Cardiac septum (tissue), 1 donor: ENCODE measurements at places on chromosomes 16 and 17.

- no peak for DNase-seq
These were observed 223.2 kb upstream of the FOXF1 start for GRCh38 chr16:86286991-86287663.

GRCh38 chr17:70865993-70866804 is 696.9 kb downstream of the KCNJ2 start:
- no peak for DNase-seq

GRCh38 chr17:45146890-45147580 is 1.2 kb upstream of the HEXIM1 start:
- DNase-seq: peak; percentile 75

DNA sequence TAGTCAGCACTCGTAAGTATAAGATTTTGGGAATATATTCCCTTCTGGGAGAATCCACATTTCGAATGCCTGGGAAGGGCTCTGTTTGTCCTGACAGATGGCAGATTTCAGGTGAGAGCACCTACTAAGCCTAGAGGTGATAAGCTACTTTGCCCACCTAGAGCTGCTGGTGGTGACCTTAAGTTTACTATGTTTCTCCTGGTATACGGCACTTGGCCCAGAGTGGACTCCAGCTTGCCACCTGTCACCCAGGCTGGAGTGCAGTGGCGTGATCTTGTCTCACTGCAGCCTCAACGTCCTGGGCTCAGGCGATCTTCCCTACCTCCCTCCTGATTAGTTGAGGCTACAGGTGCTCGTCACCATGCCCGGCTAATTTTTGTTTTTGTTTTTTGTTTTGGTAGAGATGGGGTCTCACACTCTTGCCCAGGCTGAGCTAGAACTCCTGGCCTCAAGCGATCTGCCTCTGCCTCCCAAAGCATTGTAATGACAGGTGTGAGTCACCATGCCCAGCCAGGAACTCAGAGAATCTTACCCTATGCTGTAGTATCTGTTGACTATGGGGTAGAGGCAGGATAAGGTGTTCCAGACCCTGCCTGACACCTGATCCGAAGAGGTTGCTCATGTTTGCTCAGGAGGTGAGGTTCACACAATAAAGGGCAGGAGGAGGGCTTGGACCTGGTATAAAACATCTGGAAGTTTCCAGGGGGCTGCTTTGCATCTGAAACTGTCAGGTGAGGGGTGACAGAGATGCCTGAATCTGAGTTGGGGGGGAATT is at the start of gene ZG16:
Gene ZG16, plus strand, starts transcription at position 681 of the 775 bp plus-strand sequence. CDS start 1,011 bp downstream, outside the sequence.
- DNase-seq: no peak

- no peak for DNase-seq
These were observed 12.4 kb downstream of the IRF8 start for GRCh38 chr16:85911251-85911930.

DNA sequence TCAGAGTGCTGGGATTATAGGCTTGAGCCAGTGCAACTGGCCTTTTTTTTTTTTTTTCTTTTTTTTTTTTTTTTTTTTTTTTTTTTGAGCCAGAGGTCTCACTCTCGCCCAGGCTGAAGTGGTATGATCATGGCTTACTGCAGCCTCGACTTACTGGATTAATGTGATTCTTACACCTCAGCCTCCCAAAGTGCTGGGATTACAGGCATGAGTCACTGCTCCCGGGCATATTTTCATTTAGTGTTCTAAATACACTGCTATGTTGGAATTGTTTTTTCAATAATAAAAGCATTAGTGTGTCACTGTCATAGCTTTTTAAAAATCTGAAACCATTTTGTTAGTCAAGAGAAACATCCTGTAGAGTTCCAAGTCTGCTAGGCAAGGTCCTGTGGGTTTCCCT is 40.3 kb downstream of the NDE1 start:
- DNase-seq: no peak

DNA sequence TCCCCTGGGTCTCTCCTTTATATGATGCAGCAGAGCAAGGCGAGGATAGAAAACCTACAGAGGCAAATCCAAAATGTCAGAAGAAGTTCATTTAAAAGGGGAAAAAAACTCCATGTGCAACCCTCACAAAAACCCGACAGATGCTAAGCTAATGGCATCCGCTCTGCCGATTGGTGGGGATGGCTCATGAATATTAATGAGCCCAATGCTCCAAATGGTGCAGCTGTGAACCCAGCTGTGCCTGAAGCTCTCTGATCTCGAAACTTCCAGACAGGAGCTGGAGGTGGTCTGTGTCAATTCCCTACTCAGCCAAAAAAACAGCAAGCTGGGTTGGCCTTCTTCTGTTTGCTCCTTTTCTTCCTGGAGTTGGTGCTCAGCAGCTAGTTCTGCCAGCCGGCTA is 15.5 kb downstream of the SNX11 start:
- no peak for DNase-seq

GRCh38 chr16:57131351-57131970 is 39.1 kb downstream of the CPNE2 start:
- DNase-seq: no peak

DNA sequence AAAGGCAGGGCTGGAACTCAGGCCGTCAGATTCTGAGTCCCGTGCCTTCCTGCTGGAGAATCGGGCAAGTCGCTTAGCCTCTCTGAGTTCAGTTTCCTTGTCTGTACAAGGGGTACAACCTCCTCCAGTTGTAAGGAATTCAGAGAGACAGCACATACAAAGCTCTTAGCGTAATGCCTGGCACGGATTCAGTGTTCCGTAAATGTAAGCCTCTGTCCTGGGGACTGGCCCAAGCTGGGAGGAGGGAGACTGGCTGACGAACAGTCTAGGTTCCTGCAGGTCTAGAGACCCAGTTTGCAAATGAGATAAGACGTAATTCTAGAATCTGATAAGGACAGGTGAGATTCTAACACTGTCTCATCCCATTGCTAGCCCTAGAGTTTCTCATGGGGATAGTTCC is 9.9 kb downstream of the METTL22 start:
- no peak for DNase-seq

DNA sequence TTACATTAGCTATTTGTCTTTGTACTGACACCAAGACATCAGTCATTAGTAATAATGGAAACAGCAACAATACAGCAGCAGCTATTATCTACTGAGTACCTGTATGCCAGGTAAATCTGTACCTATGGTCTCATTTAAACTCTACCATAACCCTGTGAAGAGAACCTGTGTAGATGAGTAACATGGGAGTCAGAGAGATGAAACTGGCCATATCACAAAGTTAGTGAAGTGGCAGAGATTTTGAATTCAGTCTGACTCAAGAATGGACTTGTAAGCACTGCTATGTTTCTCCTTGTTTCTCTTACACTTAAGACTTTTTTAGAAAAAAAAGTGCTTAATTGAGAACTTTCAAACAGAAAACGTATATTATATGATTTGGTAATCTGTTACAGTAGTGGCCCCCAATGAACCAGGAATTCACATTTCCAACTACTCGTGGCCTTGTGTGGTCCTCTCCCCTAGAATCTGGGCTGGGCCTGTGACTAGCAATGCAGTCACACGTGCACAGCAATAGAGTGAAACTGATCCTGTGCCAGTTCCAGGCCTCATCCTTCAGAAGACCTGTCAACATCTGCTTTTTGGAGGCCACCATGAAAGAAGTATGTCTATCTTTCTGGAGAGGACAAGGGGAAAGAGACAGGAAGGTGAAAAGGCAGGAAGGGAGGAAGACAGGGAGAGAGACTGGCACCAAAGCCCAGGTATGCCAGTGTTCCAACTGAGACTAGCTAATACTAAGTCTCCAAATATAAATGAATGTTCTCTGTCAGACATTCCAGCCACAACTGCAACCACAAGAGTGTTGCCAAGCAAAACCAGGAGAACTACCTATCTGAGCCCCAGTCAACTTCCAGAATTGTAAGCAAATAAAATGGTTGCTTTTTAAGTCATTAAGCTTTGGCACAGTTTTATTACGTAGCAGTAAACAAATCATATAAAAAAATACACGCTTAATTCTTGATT is 12.0 kb downstream of the CRLF3 start:
- no peak for DNase-seq

- DNase-seq: no peak
These were observed 10.9 kb downstream of the LYRM9 start for GRCh38 chr17:27882162-27882840.

GRCh38 chr17:58531661-58532554 is 17.5 kb upstream of the MTMR4 start:
- DNase-seq: peak; percentile 86

DNA sequence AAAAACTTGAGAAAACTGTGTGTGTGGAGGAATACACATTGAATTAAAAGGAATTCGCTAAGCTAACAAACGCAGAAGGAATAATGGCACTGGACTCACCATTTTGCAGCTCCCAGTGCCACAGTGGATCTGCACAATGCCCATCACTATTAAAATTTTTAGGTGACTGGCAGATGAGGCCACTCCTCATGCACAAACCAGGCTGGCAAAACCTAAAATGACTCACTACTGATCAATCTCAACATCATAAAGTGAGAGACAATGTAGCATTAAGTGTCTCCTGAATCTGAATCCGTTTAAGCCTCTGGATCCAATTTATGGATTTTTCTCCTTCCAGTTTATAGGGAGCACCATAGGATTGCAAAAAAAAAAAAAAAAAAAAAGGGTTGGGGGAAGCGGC is 20.6 kb downstream of the MYH10 start:
- no peak for DNase-seq

GRCh38 chr16:22126037-22126558 is 33.8 kb downstream of the VWA3A start:
- DNase-seq: no peak

GRCh38 chr16:57028086-57028485 is 38.7 kb downstream of the NLRC5 start:
- DNase-seq: no peak

DNA sequence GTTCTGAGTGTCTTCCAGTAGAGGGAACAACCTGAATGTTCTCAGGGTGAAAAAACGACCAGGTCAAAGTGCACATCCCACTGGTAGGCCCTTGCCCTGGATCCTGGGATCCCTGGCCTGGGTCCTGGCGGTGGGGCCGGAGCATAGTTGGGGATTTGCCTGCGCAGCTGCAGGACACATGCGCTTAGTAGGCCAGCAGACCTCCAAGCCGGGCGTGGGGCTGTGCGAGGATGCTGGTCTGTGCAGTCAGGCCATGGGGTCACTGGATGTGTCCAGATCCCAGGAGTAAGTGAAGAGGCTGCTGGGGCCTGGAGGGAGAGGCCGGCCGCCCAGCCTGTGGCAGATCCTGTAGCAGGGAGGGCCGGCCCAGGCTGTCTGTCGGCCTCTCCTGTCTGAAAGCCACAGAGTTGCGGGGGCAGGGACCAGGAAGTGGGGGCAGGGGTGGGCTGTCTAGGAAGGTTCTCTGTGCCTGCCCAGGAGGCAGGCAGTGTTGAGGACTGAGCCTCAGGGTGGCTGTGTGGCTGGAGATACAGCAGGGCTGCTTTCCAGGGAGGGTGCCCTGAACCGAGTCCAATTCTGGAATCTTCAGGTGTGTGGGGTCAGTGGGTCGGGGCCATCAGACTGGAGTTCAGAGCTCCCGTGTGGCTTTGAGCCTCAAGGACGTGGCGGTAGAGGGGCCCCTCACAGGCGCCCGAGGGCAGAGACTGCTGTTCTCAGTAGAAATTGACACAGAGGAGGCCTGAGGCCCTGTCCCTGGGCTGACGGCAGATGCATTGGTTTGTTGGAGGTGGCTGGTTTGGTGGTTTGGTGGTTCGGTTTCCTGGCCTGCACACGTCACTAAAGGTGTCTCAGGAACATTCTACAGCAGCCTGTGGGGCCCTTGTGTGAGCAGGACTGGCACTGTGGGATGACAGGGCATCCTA is 17.2 kb upstream of the NUDT16L1 start:
- DNase-seq: no peak

DNA sequence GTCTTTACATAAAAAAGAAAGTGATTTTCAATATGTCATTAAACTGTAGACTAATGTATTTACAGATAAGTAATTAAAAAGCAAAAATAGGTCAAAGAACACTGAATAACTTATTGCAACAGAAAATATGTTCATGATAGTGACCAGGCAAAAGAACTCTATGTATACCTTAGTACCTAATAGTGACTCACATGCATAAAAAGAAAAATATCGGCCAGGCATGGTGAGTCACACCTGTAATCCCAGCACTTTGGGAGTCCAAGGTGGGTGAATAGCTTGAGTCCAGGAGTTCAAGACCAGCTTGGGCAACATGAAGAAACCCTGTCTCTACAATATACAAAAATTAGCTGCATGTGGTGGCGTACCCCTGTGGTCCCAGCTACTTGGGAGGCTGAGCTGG is 33.0 kb upstream of the TOM1L1 start:
- DNase-seq: no peak

DNA sequence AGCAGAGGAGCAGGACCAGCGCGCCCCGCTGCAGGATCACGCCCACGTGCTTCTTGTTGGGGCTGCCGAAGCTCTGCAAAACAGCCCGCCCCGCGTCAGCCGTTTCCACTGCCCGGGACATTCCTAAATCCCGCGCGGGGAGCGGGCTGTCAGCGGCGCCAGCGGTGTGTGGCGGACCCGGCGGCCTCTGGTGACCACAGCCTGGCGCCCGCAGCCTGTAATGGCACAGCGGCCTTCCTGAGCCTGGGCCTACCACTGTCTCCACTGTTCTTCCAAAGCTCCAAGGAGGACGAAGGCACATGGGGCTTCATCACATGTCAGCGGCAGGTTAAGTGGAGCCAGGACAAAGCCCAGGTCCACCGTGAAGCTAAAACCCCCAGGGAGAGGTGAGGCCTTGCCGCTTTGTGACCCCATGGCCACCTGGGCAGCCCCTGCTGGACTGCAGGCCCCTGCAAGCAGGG is 2.5 kb downstream of the SLC47A2 start:
- no peak for DNase-seq

DNA sequence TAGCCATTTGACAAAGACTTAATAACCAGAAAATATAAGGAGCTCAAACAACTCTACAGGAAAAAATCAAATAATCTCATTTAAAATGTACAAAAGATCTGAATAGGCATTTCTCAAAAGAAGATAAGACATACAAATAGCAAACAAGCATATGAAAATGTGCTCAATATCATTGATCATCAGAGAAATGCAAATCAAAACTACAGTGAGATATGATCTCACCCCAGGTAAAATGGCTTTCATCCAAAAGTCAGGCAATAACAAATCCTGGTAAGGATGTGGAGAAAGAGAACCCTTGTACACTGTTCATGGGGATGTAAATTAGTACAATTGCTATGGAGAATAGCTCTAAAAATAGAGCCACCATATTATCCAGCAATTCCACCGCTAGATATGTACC is 43.1 kb downstream of the HSD17B2 start:
- no peak for DNase-seq

GRCh38 chr16:2776500-2777139 is 460 bp downstream of the ELOB start:
- peak; percentile 75 for DNase-seq

DNA sequence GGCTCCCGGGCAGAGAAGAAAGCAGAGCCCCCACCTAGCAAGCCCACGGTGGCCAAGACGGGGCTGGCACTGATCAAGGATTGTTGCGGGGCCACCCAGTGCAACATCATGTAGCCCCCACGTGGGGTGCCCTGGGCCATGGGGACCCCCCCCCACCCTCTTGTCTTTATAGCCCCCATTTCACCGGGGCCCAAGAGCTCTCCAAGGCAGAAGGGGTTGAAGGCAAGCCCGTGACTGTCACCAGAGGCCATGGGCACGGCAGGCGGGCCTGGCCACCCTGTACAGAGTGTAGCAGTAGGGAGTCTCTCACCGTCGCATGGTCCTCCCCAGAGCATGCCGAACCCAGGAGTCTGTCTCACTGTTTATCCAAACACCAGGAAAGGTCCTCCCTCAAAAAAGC is 56.2 kb downstream of the MARF1 start:
- DNase-seq: no peak
